Fibroblast of skin of left quadriceps (primary cell): ENCODE measurements at places on chromosomes 6 and 20.

GRCh38 chr6:31293343-31293742, 21.5 kb upstream of the HLA-C start:
- peak; percentile 3 for DNase-seq

DNA sequence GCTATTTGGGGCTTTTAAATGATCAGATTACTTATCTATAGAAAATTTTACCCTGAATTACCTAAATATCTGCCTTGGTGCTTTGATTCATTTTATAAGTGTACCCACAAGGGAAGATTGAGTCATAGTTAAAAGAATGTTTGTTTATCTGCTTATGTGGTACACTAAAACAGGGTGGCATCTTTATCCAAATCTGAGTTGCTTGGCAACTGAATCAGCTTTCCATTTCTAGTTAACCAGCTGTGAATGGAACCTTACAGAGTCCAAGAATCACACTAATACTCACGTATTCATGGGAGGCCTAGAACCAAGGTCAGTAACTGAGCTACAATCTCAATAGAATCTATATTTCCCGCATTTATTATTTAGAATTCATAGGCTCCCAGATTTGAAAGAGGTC, 44.0 kb upstream of the CAP2 start:
- DNase-seq = no peak

- no peak for DNase-seq
Observed at GRCh38 chr6:160394654-160395035, 46.5 kb downstream of the SLC22A3 start.

DNA sequence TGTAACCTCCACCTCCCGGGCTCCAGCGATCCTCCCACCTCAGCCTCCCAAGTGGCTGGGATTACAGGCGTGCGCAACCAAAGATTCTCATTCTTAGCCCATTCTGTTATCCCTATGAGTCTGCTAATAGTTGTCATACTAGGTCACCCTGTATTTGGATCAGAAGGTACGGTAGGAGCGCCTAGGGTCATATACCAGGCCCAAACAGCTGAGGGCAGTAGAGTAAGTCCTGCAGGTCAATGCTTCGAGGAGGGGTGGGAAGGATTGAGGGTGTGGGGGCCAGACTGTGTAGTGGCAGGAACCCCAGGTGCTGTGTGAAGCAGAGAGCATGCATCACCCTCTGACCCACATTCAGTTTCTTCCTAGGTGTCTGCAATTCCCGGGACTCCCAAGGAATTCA, 22.7 kb upstream of the POU5F1 start:
- DNase-seq = no peak

DNA sequence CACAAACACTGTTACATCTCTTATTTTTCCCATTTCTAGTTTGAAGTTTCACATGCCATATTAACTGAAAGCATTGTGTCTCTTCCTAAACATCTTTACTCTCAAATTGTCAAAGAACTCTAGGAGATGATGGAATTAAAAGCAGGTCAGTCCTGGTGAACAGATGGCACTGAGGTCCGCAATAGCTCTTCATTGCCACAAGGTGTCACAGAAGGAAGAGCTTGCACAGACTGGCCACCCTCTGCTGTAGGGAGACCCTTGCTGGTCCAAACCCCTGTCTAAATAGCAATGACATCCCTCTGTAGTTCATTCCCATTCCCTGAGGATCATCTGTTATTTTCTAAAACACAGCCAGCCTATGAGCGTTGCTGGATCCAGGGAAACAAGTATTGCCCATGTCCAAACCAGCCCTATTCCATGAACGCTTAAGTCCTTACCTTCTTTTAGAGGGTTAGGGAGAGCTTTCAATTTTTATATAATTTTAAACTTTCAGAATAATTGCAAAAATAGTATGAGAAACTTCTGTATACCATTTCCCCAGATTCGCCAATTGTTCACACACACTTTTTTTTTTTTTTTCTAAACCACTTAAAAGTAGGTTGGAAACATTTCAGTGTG, 10.1 kb upstream of the HDAC2 start:
- DNase-seq = no peak

DNA sequence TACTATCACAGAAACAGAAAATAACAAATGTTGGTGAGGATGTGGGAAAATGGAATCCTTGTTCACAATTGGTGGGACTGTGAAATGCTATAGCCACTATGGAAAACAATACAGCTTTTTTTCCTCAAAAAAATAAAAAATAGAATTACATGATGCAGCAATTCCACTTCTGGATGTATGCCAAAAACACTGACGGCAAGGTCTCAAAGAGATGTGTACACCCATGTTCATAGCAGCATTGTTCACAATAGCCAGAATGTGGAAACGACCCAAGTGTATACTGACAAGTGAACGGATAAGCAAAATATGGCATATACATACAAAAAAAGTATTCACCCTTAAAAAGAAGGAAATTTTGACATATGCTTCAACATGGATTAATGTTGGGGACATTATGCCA, 213.4 kb downstream of the KHDC1L start:
- DNase-seq = no peak

DNA sequence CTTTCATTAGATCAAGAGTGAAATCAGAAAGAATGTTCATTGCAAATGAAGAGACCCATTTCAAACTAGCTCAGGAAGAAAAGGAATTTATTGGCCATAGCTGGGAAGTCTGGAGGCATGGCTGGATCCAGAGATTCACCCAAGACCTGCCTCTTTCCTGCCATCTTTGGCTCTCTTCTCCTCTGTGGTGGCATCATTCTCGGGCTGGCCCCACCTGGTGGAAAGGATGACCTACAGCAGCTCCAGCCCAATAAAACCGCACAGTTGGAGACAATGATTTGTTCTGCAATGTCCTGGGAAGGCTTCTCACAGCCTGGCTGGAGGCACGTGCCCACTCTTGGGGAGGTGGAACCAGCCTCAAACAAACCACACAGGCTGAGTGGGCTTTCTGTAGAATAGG, 18.1 kb upstream of the FERMT1 start:
- no peak for DNase-seq

DNA sequence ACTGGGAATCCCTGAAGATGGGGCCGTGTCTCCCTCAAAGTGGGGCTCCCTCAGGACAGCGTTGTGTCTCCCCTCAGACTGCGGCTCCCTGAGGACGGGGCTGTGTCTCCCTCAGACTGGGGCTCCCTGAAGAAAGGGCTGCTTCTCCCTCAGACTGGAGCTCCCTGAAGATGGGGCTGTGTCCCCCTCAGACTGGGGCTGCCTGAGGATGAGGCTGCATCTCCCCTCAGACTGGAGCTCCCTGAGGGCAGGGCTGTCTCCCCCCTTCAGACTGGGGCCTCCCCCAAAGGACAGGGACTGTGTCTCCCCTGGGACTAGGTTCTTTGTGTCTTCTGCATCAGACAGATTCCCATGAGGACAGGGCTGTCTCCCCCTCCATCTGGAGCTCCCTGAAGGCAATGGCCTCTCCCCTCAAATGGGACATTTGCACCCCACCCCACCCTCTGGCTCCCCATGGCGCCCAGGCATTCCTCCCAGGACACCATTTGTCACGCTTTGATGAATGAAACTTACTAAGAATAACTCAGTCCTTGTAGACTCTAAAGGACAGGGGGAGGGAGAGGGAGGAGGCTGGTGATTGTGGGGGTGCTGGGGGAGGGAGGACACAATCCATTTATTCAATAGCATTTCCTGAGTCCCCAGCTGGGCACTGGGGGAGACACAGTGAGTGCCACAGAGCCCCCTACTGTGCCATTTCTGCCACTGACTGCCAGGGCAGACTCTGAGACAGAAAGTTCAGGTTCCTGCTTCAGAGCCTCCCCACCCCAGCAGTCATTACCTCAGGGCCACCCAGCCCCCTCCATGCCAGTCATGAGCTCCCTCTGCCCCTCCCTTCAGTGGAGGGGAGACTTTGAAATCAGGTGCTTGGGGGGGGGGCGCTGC, 122.4 kb downstream of the MRPL14 start:
- DNase-seq = peak; percentile 29

DNA sequence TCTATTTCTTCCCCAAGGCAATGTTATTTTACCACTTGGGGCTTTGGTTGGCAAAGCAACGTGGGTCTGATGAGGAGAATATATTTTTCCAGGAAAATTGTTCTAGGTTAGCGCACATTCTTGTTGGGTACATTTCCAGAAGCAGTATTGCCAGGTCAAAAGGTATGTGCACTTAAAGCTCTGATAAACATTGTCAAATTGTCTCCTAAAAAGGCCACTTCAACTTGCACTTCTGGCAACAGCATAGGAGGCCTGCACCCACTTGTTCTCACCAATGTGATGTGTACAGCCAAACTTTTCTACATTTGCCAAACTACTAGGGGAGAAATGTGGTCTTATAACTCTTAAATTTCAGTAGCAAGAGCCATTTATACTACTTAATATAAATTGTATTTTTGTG, 197.5 kb upstream of the COL21A1 start:
- DNase-seq = no peak

GRCh38 chr20:11315525-11315924, 602.2 kb upstream of the BTBD3 start:
- no peak for DNase-seq

GRCh38 chr6:46453216-46453615, 38.0 kb downstream of the RCAN2 start:
- peak; percentile 85 for DNase-seq

DNA sequence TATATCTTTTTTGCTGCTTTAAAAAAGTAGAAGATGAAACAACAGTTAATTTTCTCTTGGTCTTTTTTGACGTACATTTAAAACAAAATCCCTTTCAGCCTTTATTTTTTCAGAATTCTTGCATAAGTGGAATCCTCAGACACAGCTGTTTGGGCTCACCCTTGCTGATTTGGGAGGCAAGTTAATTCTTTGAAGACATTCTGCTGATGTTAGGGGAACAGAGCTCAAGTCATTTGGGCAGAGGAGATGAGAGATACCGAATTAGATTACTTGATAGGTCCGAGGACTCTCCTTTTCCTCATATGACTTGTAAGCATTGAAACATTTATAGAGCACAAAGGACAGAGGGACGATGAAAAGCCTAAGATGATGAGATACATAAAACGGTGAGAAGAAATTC, 567.9 kb upstream of the CITED2 start:
- DNase-seq = no peak

DNA sequence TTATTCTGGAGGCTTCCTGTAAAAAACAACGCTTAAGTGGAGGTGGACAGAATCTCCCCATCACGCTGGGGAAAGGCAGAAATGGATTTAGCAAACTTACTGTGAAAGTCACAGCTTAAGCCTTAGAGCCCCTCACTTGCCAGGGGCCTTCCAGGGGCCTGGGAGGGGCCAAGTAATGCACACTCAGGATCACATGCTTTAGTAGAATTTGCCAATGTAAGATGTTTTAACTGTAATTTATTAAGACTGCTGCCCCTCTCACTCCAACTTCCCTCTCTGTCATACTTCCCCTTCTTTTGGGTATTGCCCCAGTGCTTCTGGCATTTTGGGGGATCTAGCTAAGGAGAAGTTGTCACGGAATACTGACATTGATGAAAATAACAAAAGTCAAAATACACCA, 12.6 kb upstream of the ADA start:
- DNase-seq = no peak
